Stimulated activated CD8-positive, alpha-beta memory T cell treated with anti-CD3 and anti-CD28 coated beads, Interleukin-15, amount 100 ng/mL, for 48 hours (primary cell): ENCODE measurements at places on chromosomes 2 and 18.

- no peak for DNase-seq
Measured at GRCh38 chr2:124283096-124283495, 258.0 kb downstream of the CNTNAP5 start.

GRCh38 chr2:206481056-206481455, 37.7 kb downstream of the ADAM23 start:
- DNase-seq = no peak

DNA sequence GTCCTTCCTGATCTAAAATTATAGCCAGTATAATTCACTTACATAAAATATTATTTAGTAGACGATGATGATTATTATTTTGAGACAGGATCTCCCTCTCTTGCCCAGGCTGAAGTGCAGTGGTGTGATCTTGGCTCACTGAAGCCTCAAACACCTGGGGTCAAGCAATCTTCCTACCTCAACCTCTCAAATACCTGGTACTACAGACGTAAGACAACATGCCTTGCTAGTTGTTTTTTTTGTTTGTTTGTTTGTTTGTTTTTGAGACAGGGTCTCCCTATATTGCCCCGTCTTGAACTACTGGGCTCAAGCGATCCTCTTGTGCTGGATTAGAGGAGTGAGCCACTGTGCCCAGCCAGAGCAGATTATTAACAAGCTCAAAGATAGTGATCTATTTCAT, 399.1 kb upstream of the ZNF804A start:
- DNase-seq = no peak

- DNase-seq = no peak
Measured at GRCh38 chr18:79445696-79446561, 50.2 kb downstream of the NFATC1 start.

- peak; percentile 37 for DNase-seq
Measured at GRCh38 chr18:76874642-76875389, 52.5 kb downstream of the ZNF236 start.
